Purkinje cell (primary cell): ENCODE measurements at places on chromosomes 5 and 9. TPM values are rescaled to one million over a fixed set of nuclear protein-coding genes. Genes with fewer than 3 reads are reported as not detected.

Gene NR2F1-AS1
- polyA plus RNA-seq = 55.7 and 74.7 TPM in 2 replicates

Gene ENTPD2
- not detected in 2 replicates for polyA plus RNA-seq

Gene TCF7
- 0.11 TPM in 1 of 2 replicates, not detected in the other for polyA plus RNA-seq

Gene FGFR4
- polyA plus RNA-seq = not detected in 2 replicates

Gene GDA
- polyA plus RNA-seq = 0.66 and 42.8 TPM in 2 replicates

Gene ORM2
- polyA plus RNA-seq = not detected in 2 replicates

Gene DMRTA1
- polyA plus RNA-seq = 0.05 TPM in 1 of 2 replicates, not detected in the other

Gene GRPEL2
- polyA plus RNA-seq = 11.6 and 16.6 TPM in 2 replicates

Gene SLC34A3
- polyA plus RNA-seq = not detected in 2 replicates

Gene STXBP1
- 125 and 169 TPM in 2 replicates for polyA plus RNA-seq

Gene UGT3A2
- polyA plus RNA-seq = not detected in 2 replicates

Gene C5orf58
- not detected in 2 replicates for polyA plus RNA-seq

Gene TICAM2
- 1.6 and 2.7 TPM in 2 replicates for polyA plus RNA-seq

Gene PRPF4
- polyA plus RNA-seq = 7.6 and 8.3 TPM in 2 replicates

Gene MEGF10
- 0.55 and 0.78 TPM in 2 replicates for polyA plus RNA-seq

Gene COL15A1
- 0.04 TPM in 1 of 2 replicates, not detected in the other for polyA plus RNA-seq

Gene ROPN1L
- 6.9 and 13.0 TPM in 2 replicates for polyA plus RNA-seq

Gene IFNA2
- 0.22 TPM in 1 of 2 replicates, not detected in the other for polyA plus RNA-seq

Gene RLN1
- not detected in 2 replicates for polyA plus RNA-seq

Gene OBP2A
- polyA plus RNA-seq = not detected in 2 replicates

Gene HDHD3
- 2.5 and 8.8 TPM in 2 replicates for polyA plus RNA-seq

Gene DMGDH
- 0.10 and 0.48 TPM in 2 replicates for polyA plus RNA-seq

Gene FOXD1
- 0.15 TPM in 1 of 2 replicates, not detected in the other for polyA plus RNA-seq

Gene SLC6A18
- polyA plus RNA-seq = not detected in 2 replicates

Gene TBCA
- 971 and 1,002 TPM in 2 replicates for polyA plus RNA-seq

Gene SLC6A7
- 0.65 TPM in 1 of 2 replicates, not detected in the other for polyA plus RNA-seq

Gene INSL4
- polyA plus RNA-seq = not detected in 2 replicates

Gene NR5A1
- polyA plus RNA-seq = not detected in 2 replicates

Gene GAS1
- polyA plus RNA-seq = 1.0 and 2.4 TPM in 2 replicates

Gene CDH18
- 303 and 308 TPM in 2 replicates for polyA plus RNA-seq

Gene CETN3
- polyA plus RNA-seq = 63.4 and 70.8 TPM in 2 replicates

Gene NREP
- 53.8 and 70.6 TPM in 2 replicates for polyA plus RNA-seq

Gene FYB1
- polyA plus RNA-seq = 0.87 TPM in 1 of 2 replicates, not detected in the other

Gene TAF11L14
- polyA plus RNA-seq = not detected in 2 replicates

Gene EHMT1
- polyA plus RNA-seq = 6.5 and 11.2 TPM in 2 replicates

Gene SHISAL2B
- polyA plus RNA-seq = not detected in 2 replicates

Gene FGF18
- polyA plus RNA-seq = not detected in 2 replicates

Gene NRG2
- polyA plus RNA-seq = 0.38 and 0.73 TPM in 2 replicates

Gene GABRA6
- 21.2 and 21.4 TPM in 2 replicates for polyA plus RNA-seq

Gene ADAMTS13
- polyA plus RNA-seq = 1.7 and 3.4 TPM in 2 replicates

Gene STPG3
- polyA plus RNA-seq = not detected in 2 replicates

Gene CDHR2
- 1.4 TPM in 1 of 2 replicates, not detected in the other for polyA plus RNA-seq

Gene PPP2R2B
- polyA plus RNA-seq = 115 and 131 TPM in 2 replicates

Gene FBXW5
- 0.56 and 2.2 TPM in 2 replicates for polyA plus RNA-seq

Gene FAM120AOS
- 15.7 and 18.3 TPM in 2 replicates for polyA plus RNA-seq

Gene ZNF622
- polyA plus RNA-seq = 14.6 and 17.0 TPM in 2 replicates

Gene C5orf52
- not detected in 2 replicates for polyA plus RNA-seq

Gene GAPT
- polyA plus RNA-seq = not detected in 2 replicates

Gene C9orf152
- polyA plus RNA-seq = not detected in 2 replicates

Gene ELAVL2
- 1.5 and 14.0 TPM in 2 replicates for polyA plus RNA-seq

Gene FAM169A
- 10.2 and 15.5 TPM in 2 replicates for polyA plus RNA-seq

Gene CDH10
- polyA plus RNA-seq = 13.7 and 18.7 TPM in 2 replicates

Gene SLCO4C1
- 0.90 and 1.6 TPM in 2 replicates for polyA plus RNA-seq

Gene GLDC
- 13.0 and 20.2 TPM in 2 replicates for polyA plus RNA-seq

Gene FIBCD1
- polyA plus RNA-seq = not detected in 2 replicates

Gene DBH
- polyA plus RNA-seq = not detected in 2 replicates

Gene FOXI1
- polyA plus RNA-seq = not detected in 2 replicates

Gene SARDH
- 1.4 TPM in 1 of 2 replicates, not detected in the other for polyA plus RNA-seq

Gene C9orf153
- 0.14 and 0.98 TPM in 2 replicates for polyA plus RNA-seq
